Activated CD8-positive, alpha-beta T cell treated with anti-CD3 and anti-CD28 coated beads, Interleukin-2, amount 10 ng/mL, durations not matched to agents 7 days and 5 days (primary cell): ENCODE measurements at places on chromosomes 11 and 22. TPM values are rescaled to one million over a fixed set of nuclear protein-coding genes. Genes with fewer than 3 reads are reported as not detected.

TTC36 gene
- total RNA-seq, result 0.99 TPM

GRCh38 chr11:18313965-18314763 is 7.8 kb downstream of the HPS5 start:
- H3K36me3 ChIP-seq, result peaks cover 26% of the 10 kb centered on the region
- no peaks in the 10 kb centered on the region for H3K27me3 ChIP-seq
- peaks cover 13% of the 10 kb centered on the region for H3K4me1 ChIP-seq
- no peak overlapping the region for H3K4me3 ChIP-seq

OR4D5 gene
- total RNA-seq, result not detected

DNA sequence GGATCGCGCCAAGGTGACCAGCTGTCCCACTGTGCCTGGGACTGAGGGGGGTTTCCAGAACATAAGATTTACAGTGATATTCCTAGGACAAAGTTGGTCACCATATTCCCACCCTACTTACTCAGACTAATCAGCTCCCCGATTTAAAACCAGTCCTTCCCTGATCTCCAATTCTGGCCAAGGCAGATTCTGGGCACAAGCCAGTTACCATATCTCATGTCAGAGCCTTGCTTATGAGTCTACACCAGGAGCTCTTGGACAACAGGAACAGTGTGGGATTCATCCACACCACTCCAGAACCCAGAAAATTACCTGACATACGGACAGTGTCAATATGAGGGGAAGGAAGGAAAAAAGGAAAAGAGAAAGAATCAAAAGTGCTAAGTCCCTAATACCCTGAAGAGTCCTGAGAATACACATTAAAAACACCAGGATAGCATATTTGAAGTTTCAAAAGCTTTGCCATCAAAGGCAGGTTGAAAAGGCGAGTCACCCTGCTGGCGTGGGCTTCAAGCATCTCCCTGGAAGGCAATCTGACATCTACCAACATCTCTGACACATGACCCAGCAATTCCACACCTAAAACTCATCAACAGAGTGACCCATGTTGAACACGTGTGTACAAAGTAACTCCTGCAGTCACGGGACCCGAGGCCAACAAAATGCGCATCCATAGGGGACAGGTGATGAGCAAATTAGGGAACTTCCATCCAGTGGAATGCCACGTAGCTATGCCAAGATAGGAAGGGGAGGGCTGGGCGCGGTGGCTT is 8.0 kb upstream of the IL2RB start:
- H3K4me3 ChIP-seq, result no peak overlapping the region
- peaks cover 67% of the 10 kb centered on the region for H3K4me1 ChIP-seq
- H3K36me3 ChIP-seq, result peaks cover 4% of the 10 kb centered on the region
- no peak for DNase-seq
- no peaks in the 10 kb centered on the region for H3K27me3 ChIP-seq

TMEM191B gene
- total RNA-seq, result not detected

NAALAD2 gene
- total RNA-seq, result not detected

DNA sequence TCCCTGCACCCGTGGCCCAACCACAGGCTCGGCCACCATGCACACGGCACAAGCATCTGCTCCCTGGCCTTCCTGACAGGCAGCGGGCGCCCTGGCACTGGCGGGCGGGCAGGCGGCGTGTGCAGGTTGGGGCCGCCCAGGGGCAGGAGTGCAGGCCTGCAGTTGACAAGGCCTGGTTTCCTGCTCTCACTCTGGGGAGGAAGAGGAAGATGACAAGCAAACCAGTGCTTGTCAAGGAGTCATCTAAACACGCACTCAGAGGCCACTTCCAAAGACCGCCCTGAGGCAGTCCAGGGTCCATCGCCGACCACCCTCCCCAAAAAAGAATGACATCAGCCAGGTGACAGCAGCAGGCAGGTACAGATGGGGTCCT is 65.3 kb upstream of the LINC01488 start:
- no peak overlapping the region for H3K27ac ChIP-seq
- no peaks in the 10 kb centered on the region for H3K4me1 ChIP-seq
- H3K4me3 ChIP-seq, result no peak overlapping the region
- DNase-seq, result no peak

DNA sequence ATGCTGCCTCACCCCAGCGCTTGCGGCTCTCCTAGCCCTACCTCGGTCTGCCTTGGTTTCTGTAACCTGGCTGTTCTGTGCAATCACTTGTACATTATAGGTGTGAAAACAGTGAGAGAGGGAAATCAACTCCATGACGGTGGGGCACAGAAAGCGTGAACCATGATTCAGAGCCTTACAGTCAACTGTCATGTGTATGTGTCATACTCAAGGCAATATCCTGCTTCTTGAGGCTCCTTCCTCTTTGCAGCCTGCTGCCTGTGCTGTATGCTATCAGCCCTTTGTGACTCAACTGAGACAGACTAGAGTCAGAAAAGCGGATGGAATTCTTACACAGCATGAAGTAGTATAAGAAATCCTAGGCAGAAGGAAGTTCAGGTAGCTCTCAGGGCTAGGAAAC is 2.1 kb downstream of the NRIP3 start:
- no peaks in the 10 kb centered on the region for H3K36me3 ChIP-seq
- DNase-seq, result peak; percentile 41
- peaks cover 17% of the 10 kb centered on the region for H3K4me1 ChIP-seq
- H3K27ac ChIP-seq, result no peak overlapping the region

ZP1 gene
- total RNA-seq, result not detected

- H3K27ac ChIP-seq, result no peak overlapping the region
- DNase-seq, result no peak
- no peaks in the 10 kb centered on the region for H3K4me1 ChIP-seq
- no peak overlapping the region for H3K4me3 ChIP-seq
- peaks cover 15% of the 10 kb centered on the region for H3K27me3 ChIP-seq
Observed at GRCh38 chr11:112513417-112513816, 252.8 kb upstream of the PLET1 start.

DNA sequence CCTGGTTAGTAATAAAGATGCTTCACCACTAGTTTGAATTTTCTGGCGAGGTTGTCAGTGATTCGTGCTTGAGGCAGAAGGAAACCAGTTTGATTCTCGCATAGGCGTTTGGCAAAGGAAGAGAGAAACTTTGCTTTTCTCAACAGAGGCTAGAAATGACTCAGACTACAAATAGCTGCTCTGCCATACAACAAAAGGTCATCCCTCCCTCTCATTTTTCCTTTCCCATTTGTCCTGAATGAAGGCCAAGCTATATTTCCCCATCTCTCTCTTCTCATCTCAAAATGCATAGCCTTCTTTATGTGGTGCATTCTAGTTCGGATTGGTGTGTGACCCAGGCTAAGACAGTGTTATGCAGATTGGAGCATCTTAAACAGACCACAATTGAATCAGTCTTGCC is 741.4 kb downstream of the NTM start:
- H3K27me3 ChIP-seq, result no peaks in the 10 kb centered on the region
- no peak overlapping the region for H3K27ac ChIP-seq
- H3K36me3 ChIP-seq, result no peaks in the 10 kb centered on the region
- no peak for DNase-seq
- H3K4me1 ChIP-seq, result no peaks in the 10 kb centered on the region
- no peak overlapping the region for H3K4me3 ChIP-seq

TTC12 gene
- total RNA-seq, result 4.5 TPM

- H3K4me3 ChIP-seq, result peak overlapping the region; percentile 65
- peaks cover 48% of the 10 kb centered on the region for H3K36me3 ChIP-seq
- H3K27ac ChIP-seq, result peak overlapping the region; percentile 86
- H3K4me1 ChIP-seq, result peaks cover 84% of the 10 kb centered on the region
- DNase-seq, result no peak
Observed at GRCh38 chr11:117977029-117977428, 9.2 kb upstream of the IL10RA start.

DNA sequence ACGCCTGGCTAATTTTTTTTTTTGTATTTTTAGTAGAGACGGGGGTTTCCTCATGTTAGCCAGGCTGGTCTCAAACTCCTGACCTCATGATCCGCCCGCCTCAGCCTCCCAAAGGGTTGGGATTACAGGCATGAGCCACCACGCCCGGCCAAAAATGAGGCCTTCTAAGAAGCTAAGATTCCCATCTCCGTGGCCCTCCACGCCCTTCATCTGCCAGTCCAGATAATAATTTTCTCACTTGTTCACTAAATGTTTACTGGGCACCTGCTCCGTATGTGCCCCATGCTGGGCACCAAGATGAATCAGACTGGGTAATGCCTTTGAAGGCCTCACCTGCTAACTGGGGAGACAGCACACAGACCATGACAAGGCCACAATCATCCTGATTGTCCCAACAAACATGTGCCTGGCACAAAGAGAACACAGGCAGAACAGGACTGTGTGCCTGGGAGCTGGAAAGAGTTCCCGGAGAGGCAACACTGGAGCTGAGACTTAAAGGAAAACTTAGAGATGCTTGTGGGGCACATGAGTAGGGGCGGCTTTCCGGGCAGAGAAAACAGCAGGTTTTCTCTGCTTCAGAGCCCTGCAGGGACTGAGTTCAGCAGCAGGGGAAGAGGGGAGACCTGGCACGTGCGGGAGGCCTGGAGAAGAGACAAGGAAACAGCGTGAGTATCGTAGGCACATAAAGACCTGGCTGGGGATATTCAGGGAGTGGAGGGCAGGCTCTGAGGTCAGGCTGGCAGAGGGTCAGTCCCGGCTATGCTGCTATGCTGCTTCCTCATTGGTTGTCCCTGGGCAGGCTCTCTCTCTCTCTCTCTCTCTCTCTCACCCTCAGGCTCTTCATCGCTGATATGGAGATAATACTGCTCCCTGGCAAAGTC is 2.4 kb downstream of the KIAA0930 start:
- DNase-seq, result no peak
- no peaks in the 10 kb centered on the region for H3K27me3 ChIP-seq
- no peak overlapping the region for H3K27ac ChIP-seq
- H3K36me3 ChIP-seq, result peaks cover 10% of the 10 kb centered on the region

OR51I1 gene
- total RNA-seq, result not detected

RGL4 gene
- 38.5 TPM for total RNA-seq

DNA sequence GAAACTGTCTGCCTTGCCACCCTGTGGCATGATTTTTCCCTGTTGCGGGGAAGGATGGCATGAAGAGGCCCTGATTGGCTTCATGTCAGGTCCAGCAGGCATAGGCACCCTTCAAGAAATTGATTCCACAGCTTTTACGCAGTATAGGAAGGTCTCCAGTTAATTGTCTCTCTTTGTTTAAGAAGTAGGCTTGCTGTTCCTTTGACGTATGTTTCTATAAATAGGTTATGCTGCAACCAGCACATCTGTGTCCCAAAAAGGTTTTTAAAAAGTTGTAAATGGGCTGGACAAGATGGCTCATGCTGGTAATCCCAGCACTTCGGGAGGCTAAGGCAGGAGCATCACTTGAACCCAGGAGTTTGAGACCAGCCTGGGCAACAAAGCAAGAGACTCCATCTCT is 62.6 kb downstream of the CD6 start:
- no peaks in the 10 kb centered on the region for H3K27me3 ChIP-seq
- peaks cover 6% of the 10 kb centered on the region for H3K36me3 ChIP-seq
- no peak overlapping the region for H3K27ac ChIP-seq
- H3K4me1 ChIP-seq, result peaks cover 36% of the 10 kb centered on the region
- no peak for DNase-seq

PDHX gene
- 32.3 TPM for total RNA-seq

MCHR1 gene
- not detected for total RNA-seq

NOX4 gene
- not detected for total RNA-seq

EMID1 gene
- total RNA-seq, result not detected

DNA sequence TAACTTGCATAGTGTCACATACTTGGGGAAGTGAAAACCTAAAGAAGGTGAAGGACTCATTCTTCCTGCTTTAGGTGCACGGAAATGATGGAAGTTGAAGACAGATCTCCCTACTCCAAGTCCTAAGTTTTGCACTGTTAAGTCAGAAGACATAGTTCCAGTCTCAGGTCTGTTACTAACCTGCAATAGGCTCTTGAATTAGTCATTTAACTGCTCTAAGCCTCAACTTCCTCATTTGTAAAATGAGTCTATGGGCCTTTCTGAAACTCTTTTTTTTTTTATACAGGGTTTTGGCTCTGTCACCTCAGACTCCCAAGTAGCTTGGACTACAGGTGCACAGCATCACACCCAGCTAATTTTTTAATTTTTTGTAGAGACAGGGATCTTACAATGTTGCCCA is 30.8 kb upstream of the POU2AF1 start:
- peaks cover 31% of the 10 kb centered on the region for H3K4me1 ChIP-seq
- H3K27ac ChIP-seq, result no peak overlapping the region
- DNase-seq, result no peak

APOA4 gene
- not detected for total RNA-seq

TEAD1 gene
- 0.05 TPM for total RNA-seq

GRCh38 chr11:88106666-88107065 is 68.6 kb downstream of the RAB38 start:
- DNase-seq, result no peak
- no peak overlapping the region for H3K4me3 ChIP-seq
- H3K27ac ChIP-seq, result no peak overlapping the region
- no peaks in the 10 kb centered on the region for H3K36me3 ChIP-seq

DNA sequence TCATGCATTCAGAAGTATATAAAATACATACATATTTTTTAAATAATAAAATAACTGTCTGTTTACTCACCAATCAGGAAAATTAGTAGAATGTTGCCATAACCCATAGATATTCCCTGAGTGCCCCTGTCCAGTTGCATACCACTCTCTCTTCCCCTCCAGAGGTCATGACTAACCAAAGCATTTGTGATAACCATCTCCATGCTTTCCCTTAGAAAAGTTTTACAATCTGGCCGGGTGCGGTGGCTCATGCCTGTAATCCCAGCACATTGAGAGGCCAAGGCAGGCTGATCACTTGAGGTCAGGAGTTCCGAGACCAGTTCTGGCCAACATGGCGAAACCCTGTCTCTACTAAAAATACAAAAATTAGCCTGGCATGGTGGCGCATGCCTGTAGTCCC is 33.2 kb upstream of the LDHA start:
- H3K27ac ChIP-seq, result no peak overlapping the region
- H3K27me3 ChIP-seq, result no peaks in the 10 kb centered on the region
- peaks cover 2% of the 10 kb centered on the region for H3K4me1 ChIP-seq
- H3K36me3 ChIP-seq, result peaks cover 53% of the 10 kb centered on the region
- H3K4me3 ChIP-seq, result no peak overlapping the region

GRCh38 chr22:35893698-35894097 is 134.9 kb downstream of the RBFOX2 start:
- H3K27me3 ChIP-seq, result peaks cover 12% of the 10 kb centered on the region
- DNase-seq, result no peak
- H3K27ac ChIP-seq, result no peak overlapping the region
- no peak overlapping the region for H3K4me3 ChIP-seq
- no peaks in the 10 kb centered on the region for H3K36me3 ChIP-seq

DNA sequence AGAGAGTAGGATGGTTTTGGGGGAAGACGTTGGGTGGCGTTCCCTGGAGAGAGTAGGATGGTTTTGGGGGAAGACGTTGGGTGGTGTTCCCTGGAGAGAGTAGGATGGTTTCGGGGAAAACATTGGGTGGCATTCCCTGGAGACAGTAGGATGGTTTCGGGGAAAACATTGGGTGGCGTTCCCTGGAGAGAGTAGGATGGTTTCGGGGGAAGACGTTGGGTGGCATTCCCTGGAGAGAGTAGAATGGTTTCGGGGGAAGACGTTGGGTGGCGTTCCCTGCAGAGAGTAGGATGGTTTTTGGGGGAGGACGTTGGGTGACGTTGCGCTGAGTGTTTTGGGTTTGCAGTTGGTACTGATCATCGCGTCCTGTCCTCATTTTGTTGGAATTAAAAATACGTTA is 28.2 kb downstream of the IGHMBP2 start:
- no peaks in the 10 kb centered on the region for H3K27me3 ChIP-seq
- peaks cover 30% of the 10 kb centered on the region for H3K36me3 ChIP-seq
- H3K4me1 ChIP-seq, result peaks cover 6% of the 10 kb centered on the region
- DNase-seq, result no peak
- no peak overlapping the region for H3K27ac ChIP-seq
